ENCODE measurements at places on chromosomes 16 and 17.

DNA sequence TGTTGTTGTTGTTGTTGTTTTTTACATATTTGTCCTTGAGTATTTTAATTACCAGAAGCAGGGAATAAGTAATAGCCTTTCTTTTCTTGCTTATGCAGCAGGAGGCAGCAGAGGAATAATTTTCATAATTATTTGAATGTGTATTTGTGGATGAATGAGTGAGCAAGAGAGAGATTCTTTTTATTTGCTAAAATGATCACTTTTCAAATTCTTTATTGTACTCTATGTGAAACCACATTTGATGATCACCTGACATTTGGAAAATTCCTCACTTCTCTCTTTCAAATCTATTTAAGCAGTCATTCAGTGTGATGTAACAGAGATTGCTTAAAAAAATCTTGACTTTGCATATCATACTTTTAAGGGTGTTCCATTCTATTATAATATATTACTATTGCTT is 223.6 kb downstream of the BCAS3 start:
- no peaks in the 10 kb centered on the region for H3K27me3 ChIP-seq
- H3K4me3 ChIP-seq: no peak overlapping the region
- DNase-seq: no peak
- H3K27ac ChIP-seq: peak overlapping the region; percentile 86
- no peaks in the 10 kb centered on the region for H3K36me3 ChIP-seq
- peaks cover 34% of the 10 kb centered on the region for H3K4me1 ChIP-seq

GRCh38 chr17:2282297-2282873 is 21.2 kb downstream of the SMG6 start:
- H3K36me3 ChIP-seq: peaks cover 70% of the 10 kb centered on the region
- H3K27me3 ChIP-seq: no peaks in the 10 kb centered on the region
- no peaks in the 10 kb centered on the region for H3K4me1 ChIP-seq
- no peak overlapping the region for H3K27ac ChIP-seq
- H3K4me3 ChIP-seq: no peak overlapping the region

DNA sequence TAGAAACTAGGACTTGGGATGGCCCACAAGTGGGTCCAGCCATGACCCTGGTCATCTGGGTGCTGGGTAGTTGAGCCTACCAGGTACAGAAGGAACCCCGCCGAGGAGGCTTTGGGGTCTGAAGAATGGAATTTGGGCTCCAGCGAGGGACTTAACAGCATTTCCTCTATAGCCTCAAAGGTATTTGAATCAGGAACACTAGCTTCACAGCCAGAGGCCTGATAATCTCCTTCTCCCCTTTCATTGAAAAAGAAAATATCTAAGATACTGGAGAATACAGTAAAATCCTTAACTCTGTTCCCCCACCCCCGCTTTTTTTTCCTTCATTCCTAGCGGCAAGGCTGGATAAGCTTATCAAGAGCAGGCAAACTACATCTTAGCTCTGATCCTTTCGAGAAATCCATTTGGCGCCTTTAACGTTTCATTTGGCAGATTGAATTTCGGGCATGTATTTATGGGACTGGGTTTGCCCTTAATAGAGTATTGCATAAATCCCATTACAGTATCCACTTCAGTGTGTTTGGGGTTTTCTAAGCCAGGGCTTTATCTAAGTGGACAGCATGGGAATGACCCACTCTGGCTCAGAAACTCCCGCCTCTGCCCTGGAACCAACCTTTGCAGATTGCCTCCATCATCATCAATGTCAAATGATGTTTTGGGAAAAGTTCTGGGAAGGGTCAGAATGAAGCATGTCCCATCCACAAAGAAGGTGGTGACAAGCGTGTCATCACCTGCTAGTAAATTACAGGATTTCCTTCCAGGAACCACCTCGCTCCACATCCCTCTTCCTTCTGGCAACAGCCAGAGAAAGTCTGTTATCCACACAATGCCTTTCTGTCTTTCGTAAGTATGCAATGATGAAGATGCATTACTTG is 36.9 kb downstream of the XYLT1 start:
- DNase-seq: no peak
- H3K36me3 ChIP-seq: no peaks in the 10 kb centered on the region
- H3K4me1 ChIP-seq: no peaks in the 10 kb centered on the region

- DNase-seq: no peak
- no peak overlapping the region for H3K4me3 ChIP-seq
- no peaks in the 10 kb centered on the region for H3K36me3 ChIP-seq
- H3K27me3 ChIP-seq: no peaks in the 10 kb centered on the region
Observed at GRCh38 chr17:10151667-10152496, 46.5 kb downstream of the GAS7 start.

- H3K4me3 ChIP-seq: no peak overlapping the region
- peaks cover 95% of the 10 kb centered on the region for H3K27me3 ChIP-seq
- no peak for DNase-seq
Observed at GRCh38 chr17:48738803-48739526, 10.4 kb upstream of the HOXB13 start.

GRCh38 chr16:4557973-4558372 is 1.8 kb downstream of the C16orf96 start:
- no peak overlapping the region for H3K27ac ChIP-seq
- no peaks in the 10 kb centered on the region for H3K4me1 ChIP-seq
- peaks cover 6% of the 10 kb centered on the region for H3K27me3 ChIP-seq
- H3K4me3 ChIP-seq: no peak overlapping the region
- no peaks in the 10 kb centered on the region for H3K36me3 ChIP-seq

DNA sequence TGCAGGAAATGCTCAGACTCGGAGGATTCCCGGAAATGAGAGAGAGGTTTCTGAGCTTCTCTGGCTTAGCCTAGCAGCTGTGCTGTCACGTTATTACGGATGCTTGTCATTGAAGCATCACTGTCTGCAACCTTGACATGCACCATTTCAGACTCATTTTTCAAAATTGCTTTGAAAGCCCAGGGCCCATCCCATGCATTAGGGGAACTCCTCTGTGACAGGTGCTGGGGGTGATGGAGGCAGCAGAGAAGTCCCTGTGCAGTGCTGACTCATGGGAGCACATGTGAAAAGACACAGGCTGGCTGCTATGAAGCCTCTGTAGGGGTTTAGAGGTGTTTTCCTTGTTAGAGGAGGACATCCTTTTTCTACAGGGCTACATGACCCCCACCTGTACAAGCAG is 214.0 kb upstream of the MPHOSPH6 start:
- no peaks in the 10 kb centered on the region for H3K4me1 ChIP-seq
- no peak overlapping the region for H3K27ac ChIP-seq
- H3K27me3 ChIP-seq: no peaks in the 10 kb centered on the region
- H3K36me3 ChIP-seq: no peaks in the 10 kb centered on the region

DNA sequence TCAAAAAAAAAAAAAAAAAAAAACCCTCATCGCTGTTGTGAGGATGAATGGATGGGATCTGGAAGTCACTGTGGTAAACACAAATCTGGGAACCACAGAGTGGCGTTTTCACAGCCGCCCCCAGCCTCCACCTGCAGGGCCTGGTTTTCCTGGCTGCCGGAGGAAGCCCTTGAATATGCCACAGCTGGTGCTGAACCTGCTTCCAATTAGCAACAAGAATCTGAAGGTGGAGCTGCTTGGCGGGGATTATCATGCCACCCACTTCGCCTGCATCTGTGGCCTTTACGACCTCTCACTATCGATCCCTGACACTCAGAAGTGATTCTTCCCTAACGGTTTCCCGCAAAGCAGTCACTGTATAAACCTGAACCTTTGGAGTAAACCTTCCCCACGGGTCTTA is 16.1 kb downstream of the MRM3 start:
- H3K4me1 ChIP-seq: peaks cover 23% of the 10 kb centered on the region
- no peak overlapping the region for H3K27ac ChIP-seq
- no peak for DNase-seq
- H3K36me3 ChIP-seq: peaks cover 11% of the 10 kb centered on the region
- no peak overlapping the region for H3K4me3 ChIP-seq

DNA sequence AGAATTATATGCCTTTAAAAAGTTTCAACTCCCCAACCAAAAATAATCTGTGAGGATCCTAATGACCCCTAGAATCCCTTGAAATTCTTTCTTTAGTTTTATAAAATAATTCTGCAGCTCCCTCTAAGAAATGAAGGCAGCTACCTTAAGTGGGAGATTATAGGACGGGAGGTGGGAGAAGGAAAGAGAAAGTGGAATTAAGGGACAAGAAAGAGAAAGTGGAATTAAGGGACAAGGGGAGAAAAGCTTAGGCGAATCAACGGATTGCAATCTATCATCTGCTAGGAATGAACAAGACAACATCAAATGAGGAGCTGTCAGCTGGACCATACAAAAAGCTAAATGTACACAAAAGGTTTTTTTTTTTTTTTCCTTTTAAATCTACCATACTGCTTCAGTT is 262.0 kb downstream of the ZFHX3 start:
- H3K27ac ChIP-seq: no peak overlapping the region
- no peaks in the 10 kb centered on the region for H3K27me3 ChIP-seq

GRCh38 chr17:73191443-73192205 is 1.2 kb upstream of the COG1 start:
- H3K36me3 ChIP-seq: peaks cover 36% of the 10 kb centered on the region
- H3K27me3 ChIP-seq: no peaks in the 10 kb centered on the region
- DNase-seq: peak; percentile 69
- peaks cover 33% of the 10 kb centered on the region for H3K4me1 ChIP-seq

DNA sequence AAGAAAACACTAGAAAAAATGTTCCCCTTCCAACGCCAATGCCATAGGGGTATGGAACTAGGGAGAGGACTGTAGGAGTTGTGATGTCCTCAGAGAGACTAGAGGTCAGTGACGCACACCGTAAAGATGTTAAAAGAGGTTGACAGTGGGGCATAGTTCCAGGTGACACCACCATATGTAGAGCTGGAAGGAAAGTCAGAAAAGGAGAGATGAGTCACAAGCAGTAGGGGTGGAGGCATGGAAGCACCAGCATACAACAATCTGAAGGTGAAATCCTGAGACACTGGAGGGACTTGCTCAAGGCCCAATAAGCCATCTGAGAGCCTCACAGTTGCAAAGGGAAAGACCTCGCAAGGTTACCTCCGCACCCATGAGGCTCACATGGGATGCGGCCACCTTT is 76.0 kb downstream of the ZNF18 start:
- no peak for DNase-seq
- H3K36me3 ChIP-seq: no peaks in the 10 kb centered on the region
- H3K27ac ChIP-seq: no peak overlapping the region
- H3K27me3 ChIP-seq: no peaks in the 10 kb centered on the region
- no peaks in the 10 kb centered on the region for H3K4me1 ChIP-seq
- no peak overlapping the region for H3K4me3 ChIP-seq
